Activated T-helper 2 cell treated with anti-CD3 and anti-CD28 coated beads, Interferon-gamma antibody, Interleukin-2, Interleukin-4, amounts not matched to agents 10 μg/mL and 5 μg/mL and 100 μg/mL, durations not matched to agents 14 hours and 24 hours and 36 hours (primary cell): ENCODE measurements at places on chromosomes 13 and 19. TPM values are rescaled to one million over a fixed set of nuclear protein-coding genes. Genes with fewer than 3 reads are reported as not detected.

- no peak overlapping the region for H3K4me3 ChIP-seq
- no peaks in the 10 kb centered on the region for H3K36me3 ChIP-seq
- peaks cover 4% of the 10 kb centered on the region for H3K4me1 ChIP-seq
- no peaks in the 10 kb centered on the region for H3K27me3 ChIP-seq
These were observed 50.8 kb downstream of the ZAR1L start for GRCh38 chr13:32264407-32264806.

GRCh38 chr13:23678795-23679194 lies 108.6 kb downstream of the TNFRSF19 start:
- H3K27ac ChIP-seq, result no peak overlapping the region
- no peaks in the 10 kb centered on the region for H3K36me3 ChIP-seq
- no peak for DNase-seq
- peaks cover 9% of the 10 kb centered on the region for H3K27me3 ChIP-seq
- no peak overlapping the region for H3K4me3 ChIP-seq
- peaks cover 10% of the 10 kb centered on the region for H3K4me1 ChIP-seq

- H3K4me1 ChIP-seq, result no peaks in the 10 kb centered on the region
- H3K27ac ChIP-seq, result no peak within 1 kb of the TSS
- no peak within 1 kb of the TSS for H3K4me3 ChIP-seq
These were observed at the start of gene KLK13 for GRCh38 chr19:51064534-51065220. Gene KLK13 (minus strand): TSS chr19:51065092. CDS start chr19:51065067, 25 bp downstream.

Gene GGN
- total RNA-seq, result 0.71 TPM in 1 of 2 replicates, not detected in the other

DNA sequence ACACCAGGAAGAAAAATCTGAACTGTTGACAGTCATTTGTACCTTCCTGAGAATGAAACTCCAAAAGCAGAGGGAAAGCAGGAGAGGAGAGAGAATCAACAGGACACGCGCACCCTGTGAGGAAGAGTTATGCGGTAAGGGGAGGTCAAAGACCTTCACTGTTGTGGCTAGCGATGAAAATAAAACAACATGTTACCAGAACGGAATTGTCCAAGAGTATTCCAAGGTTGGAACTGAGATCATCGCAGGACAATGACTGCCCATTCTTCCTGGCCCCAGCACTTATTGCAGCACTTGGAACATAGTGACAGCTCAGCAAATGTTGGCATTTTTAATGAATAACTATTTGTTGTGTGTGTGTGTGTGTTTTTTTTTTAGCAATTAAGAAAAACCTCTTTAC lies 176.0 kb upstream of the TSC22D1 start:
- H3K27ac ChIP-seq, result no peak overlapping the region
- H3K36me3 ChIP-seq, result no peaks in the 10 kb centered on the region
- peaks cover 1% of the 10 kb centered on the region for H3K27me3 ChIP-seq
- no peak for DNase-seq

- peaks cover 57% of the 10 kb centered on the region for H3K4me1 ChIP-seq
- no peak for DNase-seq
- peak overlapping the region; percentile 42 for H3K4me3 ChIP-seq
- peak overlapping the region; percentile 81 for H3K27ac ChIP-seq
- H3K36me3 ChIP-seq, result no peaks in the 10 kb centered on the region
These were observed 148.7 kb downstream of the FOXO1 start for GRCh38 chr13:40517486-40518480.

GRCh38 chr19:45352914-45353796 lies 12.6 kb downstream of the KLC3 start:
- DNase-seq, result no peak
- H3K27ac ChIP-seq, result no peak overlapping the region
- no peaks in the 10 kb centered on the region for H3K27me3 ChIP-seq

Gene PLEKHJ1
- total RNA-seq, result 75.7 and 77.2 TPM in 2 replicates

DNA sequence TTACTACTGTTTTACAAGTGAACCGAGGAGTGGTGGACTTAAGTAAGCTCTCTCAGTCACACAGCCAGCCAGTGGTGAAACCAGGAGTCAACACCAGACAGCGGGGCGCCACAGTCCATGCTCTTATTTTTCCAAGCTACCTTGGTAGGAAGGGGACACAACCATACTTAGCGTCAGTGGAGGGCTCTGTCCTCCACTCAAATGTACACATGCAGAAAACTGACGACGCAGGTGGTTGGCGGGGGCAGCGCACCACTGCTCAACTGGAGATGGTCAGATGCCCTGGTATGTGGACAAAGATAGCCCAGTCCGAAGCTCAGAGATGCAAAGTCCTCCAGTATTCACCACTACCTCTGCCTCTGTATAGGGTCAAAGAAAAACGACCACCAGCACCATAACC lies 1.1 kb downstream of the ZNF667 start:
- no peak overlapping the region for H3K27ac ChIP-seq
- H3K36me3 ChIP-seq, result peaks cover 14% of the 10 kb centered on the region
- no peaks in the 10 kb centered on the region for H3K4me1 ChIP-seq
- H3K27me3 ChIP-seq, result no peaks in the 10 kb centered on the region

Gene PCDH20
- not detected in 2 replicates for total RNA-seq

DNA sequence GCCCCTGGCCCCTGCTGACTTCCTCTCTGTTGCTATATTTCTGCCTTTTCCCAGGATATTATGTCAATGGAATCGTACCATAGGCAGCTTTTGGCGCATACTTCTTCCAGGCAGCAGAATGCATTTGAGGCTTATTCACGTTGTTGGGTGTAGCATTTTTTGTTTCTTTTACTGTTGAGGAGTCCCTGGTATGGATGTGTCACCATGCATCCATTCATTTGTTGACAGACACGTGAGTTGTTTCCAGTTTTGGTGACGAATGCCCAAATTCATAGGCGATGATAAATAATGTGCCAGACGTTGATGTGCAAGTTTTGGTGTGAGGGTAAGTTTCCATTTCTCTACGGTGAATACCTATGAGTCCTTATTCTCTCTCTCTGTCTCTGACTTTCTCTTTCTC lies 5.0 kb downstream of the NFILZ start:
- H3K27me3 ChIP-seq, result peaks cover 11% of the 10 kb centered on the region
- no peaks in the 10 kb centered on the region for H3K4me1 ChIP-seq
- no peak overlapping the region for H3K27ac ChIP-seq
- no peak overlapping the region for H3K4me3 ChIP-seq
- H3K36me3 ChIP-seq, result no peaks in the 10 kb centered on the region

GRCh38 chr13:27559719-27560118 lies 60.6 kb downstream of the LNX2 start:
- no peak overlapping the region for H3K27ac ChIP-seq
- peaks cover 33% of the 10 kb centered on the region for H3K36me3 ChIP-seq

- H3K4me3 ChIP-seq, result no peak overlapping the region
- peaks cover 3% of the 10 kb centered on the region for H3K36me3 ChIP-seq
- no peaks in the 10 kb centered on the region for H3K27me3 ChIP-seq
- no peak for DNase-seq
These were observed 40.5 kb upstream of the KLF5 start for GRCh38 chr13:73018336-73018735.
